IMR-90 (cell line): ENCODE measurements at places on chromosomes 13 and 19.

GRCh38 chr19:44757735-44758505 lies 9.4 kb downstream of the BCL3 start:
- peak; percentile 63 for DNase-seq

- no peak for DNase-seq
Measured at GRCh38 chr13:110813646-110814624, 100.4 kb downstream of the ING1 start.

- peak; percentile 31 for DNase-seq
Measured at GRCh38 chr19:49413348-49413747, 9.9 kb downstream of the PTH2 start.

DNA sequence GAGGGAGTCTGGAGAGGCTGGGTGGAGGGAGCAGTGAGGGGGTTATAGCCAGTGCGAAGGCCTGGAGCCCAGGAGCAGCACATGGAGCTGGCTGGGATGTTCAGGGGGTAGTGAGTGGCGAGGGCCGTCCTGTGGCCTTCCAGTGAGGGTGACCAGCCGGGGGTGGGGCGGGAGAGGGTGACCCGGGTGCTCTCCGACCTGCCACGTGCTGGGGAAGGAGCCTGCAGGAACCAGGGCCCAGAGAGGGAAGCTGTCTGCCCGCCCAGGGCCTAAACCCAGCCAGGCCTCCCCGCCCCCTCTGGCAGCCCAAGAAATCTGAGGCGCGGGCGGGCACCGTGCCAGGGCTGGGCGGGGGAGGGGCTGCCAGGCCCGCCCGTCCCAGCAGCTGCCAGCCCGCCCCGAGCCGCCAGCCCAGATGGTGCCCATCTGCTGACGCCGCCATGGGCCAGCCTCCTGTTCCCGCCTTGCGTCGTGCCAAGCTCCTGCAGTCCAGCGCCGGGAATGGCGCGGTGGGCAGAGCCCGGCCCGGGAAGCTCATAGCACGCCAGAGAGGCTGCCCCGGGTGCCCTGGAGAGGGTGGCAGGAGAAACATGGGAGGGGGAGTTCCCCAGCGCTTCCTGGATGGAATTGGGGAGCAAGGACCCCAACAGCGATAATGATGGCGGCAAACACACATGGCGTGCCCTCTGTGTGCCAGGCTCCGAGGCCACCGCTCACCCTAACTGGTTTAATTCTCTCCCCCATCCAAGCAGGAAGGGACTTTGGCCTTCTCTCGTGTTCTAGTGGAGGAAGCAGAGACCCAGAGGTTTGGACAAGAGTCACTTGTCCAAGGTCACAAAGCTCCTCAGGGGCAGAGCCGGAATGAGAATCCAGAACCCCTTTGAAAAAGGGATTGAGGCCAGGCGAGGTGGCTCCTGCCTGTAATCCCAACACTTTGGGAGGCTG lies 21.5 kb downstream of the NFIC start:
- DNase-seq, result peak; percentile 39

DNA sequence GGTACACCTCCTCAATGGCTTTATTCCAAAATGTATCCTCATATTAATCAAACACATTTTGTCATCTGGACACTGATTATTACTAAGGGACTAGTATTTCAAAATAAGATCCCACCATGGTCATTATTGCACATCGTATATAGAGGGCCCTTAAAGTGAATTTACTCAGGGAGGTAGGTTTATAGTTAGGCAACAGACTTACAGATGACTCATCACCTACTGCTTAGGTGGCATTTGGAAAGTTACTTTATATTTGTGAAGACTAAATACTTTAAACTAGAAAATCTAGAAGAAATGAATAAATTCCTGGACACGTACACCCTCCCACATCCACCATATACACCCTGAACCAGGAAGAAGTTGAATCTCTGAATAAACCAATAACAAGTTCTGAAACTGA lies 353.0 kb downstream of the KCTD12 start:
- DNase-seq, result peak; percentile 42

DNA sequence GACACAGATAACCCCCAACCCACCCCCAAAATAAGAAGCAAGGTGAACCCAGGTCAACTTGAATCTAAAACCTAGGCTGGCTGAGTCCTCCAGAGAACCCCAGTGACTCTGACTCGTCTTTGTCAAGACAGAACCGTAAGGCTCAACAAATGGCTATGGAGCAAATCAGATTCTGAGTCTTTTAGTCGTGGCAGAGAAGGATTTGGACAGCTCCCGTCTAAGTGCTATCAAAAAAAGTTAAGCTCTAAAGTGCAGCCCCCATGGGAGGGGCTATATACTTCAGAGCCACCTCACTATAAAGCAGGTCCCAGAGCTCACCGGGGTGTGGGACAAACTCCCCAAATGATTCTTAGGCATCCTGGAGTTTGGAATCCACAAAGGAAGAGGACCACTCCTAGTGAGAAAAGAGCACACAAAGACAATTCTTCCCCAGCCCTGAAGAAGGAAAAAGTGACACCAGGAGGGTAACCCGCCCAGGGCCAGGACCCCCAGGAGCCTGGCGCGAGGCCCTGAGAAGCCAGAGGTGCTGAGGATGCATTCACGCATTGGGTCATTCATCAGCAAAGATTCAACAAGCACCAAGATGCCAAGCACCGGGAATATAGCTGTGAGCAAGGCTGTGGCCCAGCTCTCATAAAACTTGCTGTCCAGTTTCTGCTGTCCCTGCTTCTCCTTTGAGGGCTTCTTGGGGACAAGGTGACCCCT lies 25.4 kb upstream of the C13orf42 start:
- no peak for DNase-seq

DNA sequence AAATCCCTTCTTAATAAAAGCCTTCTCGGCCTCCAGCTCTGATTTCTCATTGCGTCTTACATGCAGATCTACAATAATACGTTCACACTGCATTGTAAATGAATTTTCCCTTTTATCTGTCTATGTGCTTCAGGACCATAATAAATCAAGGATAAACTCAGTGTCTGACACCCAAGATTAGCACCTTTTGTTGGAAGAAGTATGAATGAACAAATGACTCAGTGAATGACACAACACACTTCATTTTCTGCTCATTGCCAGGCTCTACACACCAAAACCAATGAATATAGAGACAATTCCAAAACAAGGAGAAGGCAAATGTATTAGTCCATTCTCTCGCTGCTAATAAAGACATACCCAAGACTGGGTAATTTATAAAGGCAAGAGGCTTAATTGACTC lies 1224.4 kb downstream of the EFNB2 start:
- no peak for DNase-seq

- peak; percentile 87 for DNase-seq
Measured at GRCh38 chr13:74771964-74772363, 637.8 kb upstream of the KLF12 start.

DNA sequence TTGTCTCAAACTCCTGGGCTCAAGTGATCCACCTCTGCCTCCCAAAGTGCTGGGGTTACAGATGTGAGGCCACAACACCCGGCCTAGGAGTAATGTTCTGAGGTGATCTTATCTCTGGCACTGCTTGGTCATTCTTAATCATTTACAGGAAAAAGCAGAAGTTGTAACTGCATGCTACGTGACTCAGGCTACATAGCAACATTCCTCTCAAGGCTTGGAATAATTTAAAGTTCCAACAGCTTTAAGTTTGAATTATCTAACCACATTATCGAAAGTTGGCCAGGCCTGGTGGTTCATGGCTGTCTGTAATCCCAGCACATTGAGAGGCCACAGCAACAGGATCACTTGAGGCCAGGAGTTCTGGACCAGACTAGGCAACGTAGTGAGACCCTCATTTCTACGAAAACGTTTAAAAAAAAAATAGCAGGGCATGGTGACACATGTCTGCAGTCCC lies 3.9 kb upstream of the B9D2 start:
- peak; percentile 96 for DNase-seq

DNA sequence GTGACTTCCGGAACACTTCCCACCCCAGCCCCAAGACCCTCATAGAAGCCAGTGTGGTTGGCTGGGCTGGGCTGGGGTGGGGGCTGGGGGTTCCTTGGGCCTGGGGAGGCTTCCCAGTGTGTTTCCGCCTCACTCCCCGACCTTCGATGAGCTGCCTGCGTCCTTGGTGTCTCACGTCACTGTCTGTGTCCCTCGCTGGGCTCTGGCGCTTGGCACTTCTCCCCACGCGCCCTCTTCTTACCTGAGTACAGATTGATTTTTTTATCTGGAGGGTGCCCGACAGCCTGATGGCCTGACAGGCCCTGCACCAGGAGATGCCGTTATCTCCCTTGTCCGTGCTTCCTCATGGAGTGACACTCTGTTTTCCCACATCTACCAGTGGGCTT lies 7.6 kb upstream of the GRIN3B start:
- DNase-seq, result no peak

DNA sequence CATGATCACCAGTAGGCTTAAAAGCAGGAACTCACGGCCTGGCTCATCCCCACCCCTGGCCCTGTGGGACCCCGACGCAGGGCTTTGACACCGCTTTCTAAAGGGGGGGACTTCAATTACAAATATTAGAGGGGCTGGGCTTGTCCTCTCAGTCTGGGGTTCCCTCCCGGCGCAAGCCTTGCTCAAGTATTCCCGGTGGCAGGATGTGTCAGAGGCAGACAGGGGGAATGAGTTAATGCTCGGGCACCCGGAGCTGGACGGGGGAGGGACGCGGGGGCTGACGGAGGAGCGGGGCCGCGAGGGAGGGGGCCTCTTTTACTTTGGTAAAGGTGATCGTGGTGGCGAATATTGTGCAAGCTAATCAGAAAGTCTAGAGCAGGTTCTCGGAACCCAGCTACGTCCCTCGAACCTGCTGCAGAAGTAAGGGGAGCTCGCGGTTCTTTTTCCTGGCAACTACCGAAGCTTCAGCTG lies 1.1 kb downstream of the FGF14 start:
- DNase-seq, result no peak

- DNase-seq, result no peak
Measured at GRCh38 chr13:34020388-34020787, 202.4 kb downstream of the RFC3 start.

- DNase-seq, result no peak
Measured at GRCh38 chr19:2509096-2509495, 33.2 kb downstream of the GADD45B start.

- DNase-seq, result peak; percentile 49
Measured at GRCh38 chr19:56109226-56109625, 11.9 kb downstream of the ZNF787 start.

- no peak for DNase-seq
Measured at GRCh38 chr13:54953786-54954185, 1925.2 kb downstream of the OLFM4 start.

DNA sequence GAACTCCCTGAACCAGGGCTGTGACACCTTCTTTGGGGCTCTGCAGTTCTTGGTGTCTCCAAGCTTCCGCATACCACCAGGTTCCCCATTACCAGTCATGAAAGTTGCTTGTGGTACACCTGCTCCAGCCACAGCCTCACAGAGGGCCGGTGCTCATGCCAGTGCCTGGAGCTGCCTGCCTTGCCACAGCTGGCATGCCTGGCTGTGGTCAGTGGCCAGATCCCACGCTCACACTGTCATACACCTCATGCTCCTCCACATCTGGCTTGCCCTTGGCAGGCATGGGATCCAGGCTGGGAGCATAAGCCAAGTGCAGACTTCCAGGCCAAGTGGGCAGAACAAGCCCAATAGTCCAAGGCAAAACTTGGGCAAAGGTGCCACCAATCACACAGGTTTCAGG lies 1054.9 kb downstream of the SLITRK5 start:
- no peak for DNase-seq

DNA sequence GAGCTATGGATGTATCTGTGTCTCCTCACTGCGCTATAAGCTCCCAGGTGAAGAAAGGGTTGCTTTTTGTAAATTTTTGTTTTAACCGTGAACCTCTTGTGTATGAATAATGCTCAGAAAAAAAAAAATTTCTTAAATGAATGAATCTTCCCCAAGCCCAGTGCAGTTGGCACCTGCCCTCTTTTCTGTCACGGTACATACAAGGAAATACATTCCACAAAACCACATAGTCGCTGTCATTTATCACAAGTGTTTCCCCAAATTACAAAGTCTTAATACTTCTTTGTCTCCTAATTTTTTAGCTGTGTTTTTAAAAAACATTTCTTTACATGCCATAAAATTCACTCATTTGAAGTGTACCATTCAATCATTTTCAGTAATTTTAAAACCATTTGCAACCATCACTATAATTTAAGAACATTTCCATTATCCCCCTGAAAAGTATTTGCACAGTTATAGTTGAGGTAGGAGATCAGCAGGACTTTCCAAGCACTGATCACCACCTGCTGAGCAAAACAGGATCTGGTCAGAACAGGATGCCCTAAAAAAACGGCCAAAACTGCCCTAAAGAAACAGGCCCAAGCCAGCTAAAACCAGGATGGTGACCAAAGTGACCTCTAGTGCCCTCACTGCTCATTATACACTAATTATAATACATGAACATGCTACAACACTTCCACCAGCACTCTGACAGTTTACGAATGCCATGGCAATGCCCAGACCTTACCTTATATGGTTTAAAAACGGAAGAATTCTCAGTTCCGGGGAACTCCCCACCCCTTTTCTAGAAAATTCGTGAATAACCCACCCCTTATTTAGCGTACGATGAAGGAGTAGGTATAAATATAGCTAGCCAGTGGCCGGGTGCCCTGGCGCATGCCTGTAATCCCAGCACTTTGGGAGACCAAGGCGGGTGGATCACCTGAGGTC lies 1.3 kb upstream of the TEX30 start:
- no peak for DNase-seq

GRCh38 chr13:110299283-110299840 lies 7.6 kb downstream of the COL4A1 start:
- DNase-seq, result no peak

- DNase-seq, result no peak
Measured at GRCh38 chr19:892243-892893, 619 bp downstream of the MED16 start.

DNA sequence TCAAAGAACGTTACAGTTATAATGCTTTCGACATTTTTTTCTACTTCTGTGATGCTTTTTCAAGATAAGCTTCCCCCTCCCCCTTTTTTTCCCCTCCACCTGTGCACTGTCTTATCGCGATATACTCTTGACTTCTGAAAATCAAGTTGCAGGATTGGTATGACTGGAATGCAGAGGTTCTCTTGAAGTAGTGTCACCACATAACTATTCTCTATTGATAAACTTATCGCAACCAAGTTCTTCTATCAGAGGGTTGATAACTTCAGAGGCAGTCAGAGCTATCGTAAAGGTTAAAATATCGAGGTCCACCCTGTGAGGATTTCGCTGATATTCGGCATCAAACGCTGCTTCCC lies 820 bp downstream of the EID2 start:
- DNase-seq, result peak; percentile 54

GRCh38 chr13:33026489-33027152 lies 10.4 kb downstream of the KL start:
- no peak for DNase-seq

DNA sequence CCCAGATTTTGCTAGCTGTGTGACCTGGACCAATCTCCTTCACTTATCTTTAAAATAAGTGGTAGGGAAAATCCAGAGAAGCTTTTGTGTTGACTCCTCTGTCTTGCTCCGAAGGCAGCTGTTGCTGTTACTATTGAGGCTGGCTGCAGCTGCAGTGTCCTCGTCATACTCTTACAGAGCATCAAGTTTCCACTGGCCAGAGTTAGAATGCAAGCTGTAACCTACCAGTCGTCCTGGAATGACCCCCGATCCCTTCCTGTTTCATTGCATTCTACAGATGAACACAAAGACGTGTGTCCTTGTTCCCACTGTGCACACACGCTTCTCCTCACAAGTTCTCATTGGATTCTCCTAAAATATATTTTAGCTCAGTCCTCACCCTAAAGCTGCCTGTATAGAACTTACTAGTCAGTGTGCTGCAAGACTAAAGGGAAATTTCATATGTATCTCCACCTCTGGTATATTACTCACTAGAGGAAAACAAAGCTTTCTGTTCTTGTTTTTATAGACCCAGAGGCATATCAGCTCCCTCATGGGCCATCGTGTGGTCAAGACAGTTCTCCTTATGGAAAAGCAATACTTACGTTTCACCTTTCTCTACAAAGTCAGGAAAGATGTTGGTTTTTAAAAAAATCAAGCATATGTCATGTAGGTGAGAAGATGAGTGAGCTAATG lies 589.8 kb downstream of the LMO7 start:
- peak; percentile 90 for DNase-seq
